Right atrium auricular region (tissue), 2 donors: ENCODE measurements at places on chromosomes 12 and 14.

DNA sequence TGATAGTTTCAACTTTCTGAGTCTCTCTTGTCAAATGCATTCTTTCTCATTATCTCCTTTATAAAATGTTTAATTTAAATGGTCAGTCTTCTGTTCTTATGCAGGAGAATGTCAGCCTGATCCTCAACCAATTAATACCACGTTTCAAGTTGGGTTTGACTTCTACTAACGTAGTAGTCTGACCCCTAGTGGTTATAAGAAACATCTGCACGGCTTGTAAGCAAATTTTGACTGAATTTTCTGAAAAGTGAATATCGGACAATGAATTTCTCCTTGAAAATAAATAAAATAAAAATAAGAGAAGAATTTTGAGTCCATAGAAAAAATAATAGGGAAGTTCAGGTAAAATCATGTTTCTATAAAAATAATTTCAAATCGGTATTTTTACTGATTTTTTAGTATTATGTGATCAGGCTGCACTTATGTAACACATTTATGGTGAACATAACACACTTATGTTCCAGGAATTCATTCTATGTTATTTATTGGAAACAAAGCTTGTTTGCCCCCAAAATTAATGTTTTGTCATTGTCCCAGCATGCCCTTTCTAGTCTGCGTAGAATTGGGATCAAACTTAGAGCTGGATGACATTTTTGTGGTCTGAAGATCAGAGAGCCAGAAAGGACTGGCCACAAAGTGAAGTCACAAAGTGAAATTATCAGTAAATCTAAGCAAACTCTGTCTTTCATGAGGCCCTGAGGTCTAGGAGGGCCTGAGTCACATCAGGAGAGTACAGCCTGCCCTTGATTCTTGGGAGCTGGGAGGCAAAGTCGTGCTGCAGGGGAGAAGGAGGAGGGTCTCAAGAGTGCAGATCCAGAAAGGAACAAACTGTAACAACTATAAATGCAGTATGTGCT, 101.2 kb upstream of the STXBP6 start:
- DNase-seq, result no peak

GRCh38 chr12:81541121-81541520, 218.0 kb downstream of the PPFIA2 start:
- no peak for DNase-seq

DNA sequence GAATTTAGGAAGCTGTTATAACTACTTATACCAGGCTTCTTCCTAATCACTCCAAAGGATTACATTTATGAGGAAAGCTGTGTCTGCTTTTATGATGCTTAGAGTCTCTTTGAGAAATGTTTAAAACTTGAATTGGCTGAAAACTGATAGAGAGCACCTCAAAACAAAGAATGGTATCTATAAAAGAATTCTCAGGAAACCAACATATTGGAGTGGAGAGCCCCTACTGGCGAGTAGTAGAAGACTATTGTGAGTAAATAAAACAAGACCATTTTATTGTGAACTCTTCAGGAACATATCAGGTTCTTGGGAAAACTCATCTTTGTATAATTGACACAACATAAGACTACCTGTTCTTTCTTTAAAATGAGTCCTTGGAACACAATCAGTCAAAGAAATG, 578.6 kb downstream of the RERGL start:
- DNase-seq, result no peak

DNA sequence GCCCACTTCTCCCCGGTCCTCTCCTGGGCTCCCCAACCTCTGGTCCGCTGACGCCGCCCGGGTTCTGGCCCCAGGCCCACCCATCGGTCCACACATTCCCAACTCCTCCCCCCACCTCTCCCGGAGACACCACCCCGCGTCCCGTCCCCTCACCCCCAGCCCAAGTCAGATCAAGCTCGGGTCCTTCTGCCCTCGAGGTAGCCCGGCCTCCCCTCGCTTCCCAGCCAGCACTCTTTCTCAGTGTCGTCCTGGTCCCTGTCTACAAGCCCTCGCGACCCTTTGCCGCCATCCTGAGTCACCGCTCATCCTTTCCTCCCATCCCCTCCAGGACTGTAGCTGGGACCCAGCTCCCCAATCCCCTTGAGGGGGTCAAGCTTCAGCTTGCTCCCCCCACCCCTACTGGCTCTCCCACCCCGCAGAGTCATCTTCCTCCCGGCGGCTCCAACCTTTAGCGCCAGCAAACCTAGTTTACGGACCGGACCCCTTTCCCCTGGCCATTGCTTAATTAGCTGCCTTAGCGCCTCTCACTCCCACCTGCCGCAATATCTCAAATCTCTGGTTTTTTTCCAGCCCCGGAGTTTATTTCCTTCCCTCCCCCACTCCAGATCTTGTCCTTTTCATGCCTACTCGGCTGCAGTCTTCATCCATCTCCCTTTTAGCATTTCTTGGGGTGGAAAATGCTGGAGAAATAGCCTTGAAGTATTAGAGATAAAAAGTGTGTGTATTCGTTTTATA, 1.1 kb downstream of the PPP4R4 start:
- DNase-seq, result no peak

- no peak for DNase-seq
Measured at GRCh38 chr14:93056840-93057585, 58.7 kb downstream of the ITPK1 start.

GRCh38 chr12:124956571-124956970, 32.4 kb downstream of the DHX37 start:
- no peak for DNase-seq

GRCh38 chr14:69838881-69839416, 40.3 kb upstream of the SMOC1 start:
- no peak for DNase-seq

DNA sequence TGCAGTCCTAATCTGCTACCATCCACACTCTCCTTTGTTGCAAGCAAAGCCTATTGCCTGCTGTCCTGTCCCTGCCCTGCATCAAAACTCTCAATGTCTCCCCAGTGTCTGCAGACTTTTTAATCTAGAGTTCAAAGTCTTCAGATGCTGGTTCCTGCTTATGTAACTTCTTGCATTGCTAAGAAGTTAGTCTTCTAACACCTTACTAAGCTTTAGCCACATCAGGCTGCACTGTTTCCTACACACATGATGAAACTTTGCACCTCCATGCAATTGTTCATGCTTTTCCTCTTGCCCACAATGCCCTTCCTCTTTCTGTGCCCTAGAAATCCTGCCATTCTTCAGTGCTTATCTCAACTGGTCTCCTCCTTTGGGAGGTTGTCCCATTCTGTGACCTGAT, 16.2 kb upstream of the DICER1 start:
- no peak for DNase-seq

DNA sequence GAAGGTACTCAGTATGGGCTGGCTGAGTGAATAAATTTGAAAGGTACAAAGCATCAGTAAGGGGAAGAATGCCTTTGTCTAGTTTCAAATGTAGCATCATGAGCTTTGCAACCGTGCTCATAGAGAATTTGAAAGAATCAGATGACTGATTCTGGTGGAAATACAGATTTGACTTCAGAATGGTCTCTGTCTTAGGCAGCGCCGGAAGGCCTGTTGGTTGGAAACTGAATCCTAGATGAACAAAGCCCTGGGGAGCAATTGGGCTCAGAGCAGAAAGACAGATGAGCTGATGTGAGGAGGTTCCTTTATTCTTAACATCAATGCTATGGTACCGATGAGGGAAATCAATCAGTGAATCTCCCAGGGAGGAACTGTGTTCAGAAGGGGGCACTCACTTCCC, 137.3 kb downstream of the SNAPC1 start:
- no peak for DNase-seq

- no peak for DNase-seq
Measured at GRCh38 chr12:46150735-46151134, 118.1 kb downstream of the SLC38A1 start.

GRCh38 chr12:95978351-95978750, 17.8 kb downstream of the HAL start:
- DNase-seq, result peak; percentile 13

DNA sequence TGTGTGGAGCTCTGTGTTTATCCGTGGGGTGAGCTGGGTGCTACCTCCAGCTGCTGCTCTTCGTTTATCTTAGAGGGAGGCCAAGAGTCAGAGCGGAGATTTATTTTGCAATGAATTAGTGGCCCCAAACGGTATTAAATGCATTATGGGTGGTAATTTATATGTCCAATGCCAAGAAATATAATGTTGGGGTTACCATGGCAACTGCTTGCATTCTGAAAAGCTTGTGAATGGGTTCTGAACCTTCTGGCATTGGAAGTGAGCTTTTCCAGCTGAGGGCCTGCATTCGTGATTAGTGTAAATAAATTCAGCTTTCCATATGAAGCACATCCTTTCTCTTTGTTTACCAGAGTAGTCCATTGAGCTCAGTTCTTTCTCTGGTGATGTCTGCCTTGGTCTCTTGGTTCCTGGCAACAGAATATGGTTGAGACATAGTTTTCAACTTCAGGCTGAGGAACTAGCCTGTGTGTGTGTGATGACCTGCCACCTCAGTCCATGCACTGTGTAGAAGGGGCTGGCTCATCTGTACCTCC, 51.8 kb downstream of the TRAF3 start:
- no peak for DNase-seq

- DNase-seq, result no peak
Measured at GRCh38 chr12:69345742-69346141, 2.4 kb upstream of the LYZ start.

DNA sequence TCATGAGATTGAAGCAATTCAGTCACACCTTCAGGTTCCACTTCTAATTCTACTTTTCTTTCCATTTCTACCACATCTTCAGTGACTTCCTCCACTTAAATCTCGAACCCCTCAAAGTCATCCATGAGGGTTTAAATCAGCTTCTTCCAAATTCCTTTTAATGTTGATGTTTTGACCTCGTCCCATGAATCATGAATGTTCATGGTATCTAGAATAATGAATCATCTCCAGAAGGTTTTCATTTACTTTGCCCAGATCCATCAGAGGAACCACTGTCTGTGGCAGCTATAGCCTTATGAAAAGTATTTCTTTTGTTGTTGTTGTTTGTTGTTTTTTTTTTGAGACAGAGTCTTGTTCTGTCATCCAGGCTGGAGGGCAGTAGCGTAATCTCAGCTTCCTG, 7.6 kb downstream of the RXYLT1 start:
- DNase-seq, result no peak

DNA sequence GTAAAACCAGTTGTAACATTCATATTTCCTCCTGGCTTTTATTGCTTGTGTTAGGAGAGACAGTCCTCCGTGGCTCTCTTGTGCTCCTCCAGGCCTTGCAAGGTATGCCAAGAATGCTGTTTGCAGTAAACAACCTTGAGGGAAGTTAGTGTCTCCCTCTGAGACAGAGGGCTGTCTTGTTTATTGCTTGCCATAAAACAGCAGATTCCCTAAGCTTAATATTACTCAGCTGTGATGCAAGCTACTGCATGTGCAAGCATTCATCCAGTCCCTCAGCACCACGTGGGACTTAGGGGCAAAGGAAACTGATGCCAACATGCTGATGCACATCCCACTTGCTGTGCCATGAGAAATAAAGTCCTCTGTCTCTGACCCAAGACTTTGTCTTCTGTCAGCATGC, 6.6 kb downstream of the POMT2 start:
- DNase-seq, result no peak

- peak; percentile 73 for DNase-seq
Measured at GRCh38 chr14:25048170-25049016, 1.6 kb downstream of the STXBP6 start.

DNA sequence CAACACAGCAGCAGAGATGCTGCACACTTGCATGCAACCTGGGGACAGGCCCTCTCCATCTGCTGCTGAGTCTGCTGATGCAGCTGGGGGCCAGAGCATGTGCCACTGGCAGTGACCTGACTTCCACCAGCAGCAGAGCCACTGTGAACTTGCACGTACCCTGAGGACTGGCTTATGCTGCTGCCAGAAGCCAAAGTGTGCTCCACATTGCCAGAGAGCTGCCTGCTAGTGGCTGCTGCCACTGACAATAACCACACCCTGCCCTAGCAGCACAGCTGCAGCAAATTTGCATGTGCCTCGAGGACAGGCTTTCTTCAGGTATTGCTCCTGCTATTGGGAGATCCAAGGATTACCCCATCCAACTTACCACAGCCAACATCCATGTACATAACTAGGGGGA, 4.5 kb upstream of the PRR4 start:
- DNase-seq, result no peak

DNA sequence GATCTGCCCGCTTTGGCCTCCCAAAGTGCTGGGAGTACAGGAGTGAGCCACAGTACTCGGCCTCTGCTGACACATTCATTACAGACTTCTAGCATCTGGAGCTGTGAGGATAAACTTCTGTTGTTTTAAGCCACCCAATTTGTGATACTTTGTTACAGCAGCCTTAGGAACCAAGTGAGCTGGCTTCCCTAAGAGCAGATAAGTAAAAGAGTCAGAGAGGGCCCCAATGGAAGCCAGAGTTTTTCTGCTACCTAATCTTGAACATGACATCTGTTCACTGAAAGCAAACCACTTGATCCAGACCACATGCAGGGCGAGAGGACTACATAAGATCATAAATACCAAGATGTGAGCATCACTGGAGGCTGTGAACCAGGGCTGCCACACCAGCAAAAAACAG, 3.7 kb upstream of the MAPKAPK5 start:
- DNase-seq, result no peak

DNA sequence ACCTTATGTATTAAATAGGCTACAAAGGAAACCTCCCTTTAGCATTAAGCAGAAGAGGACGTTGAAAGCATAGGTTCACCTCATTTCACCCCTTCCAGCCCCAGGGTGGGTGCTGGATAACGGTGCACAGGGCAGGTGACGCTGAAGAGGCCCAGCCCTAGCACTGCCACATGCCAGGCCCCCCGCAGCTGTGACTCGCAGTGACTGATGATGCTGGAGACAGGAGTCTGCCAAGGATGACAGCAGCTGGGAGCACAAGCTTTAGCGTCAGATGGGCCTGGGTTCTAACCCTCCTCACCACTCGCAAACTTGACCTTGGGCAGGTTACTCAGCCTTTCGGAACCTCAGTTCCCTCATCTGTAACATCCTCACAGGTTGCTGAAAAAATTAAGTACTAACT, 76.7 kb downstream of the TBK1 start:
- DNase-seq, result no peak

GRCh38 chr12:5328669-5329517, 103.0 kb upstream of the NTF3 start:
- DNase-seq, result no peak

- no peak for DNase-seq
Measured at GRCh38 chr12:11813438-11813813, 164.0 kb downstream of the ETV6 start.

DNA sequence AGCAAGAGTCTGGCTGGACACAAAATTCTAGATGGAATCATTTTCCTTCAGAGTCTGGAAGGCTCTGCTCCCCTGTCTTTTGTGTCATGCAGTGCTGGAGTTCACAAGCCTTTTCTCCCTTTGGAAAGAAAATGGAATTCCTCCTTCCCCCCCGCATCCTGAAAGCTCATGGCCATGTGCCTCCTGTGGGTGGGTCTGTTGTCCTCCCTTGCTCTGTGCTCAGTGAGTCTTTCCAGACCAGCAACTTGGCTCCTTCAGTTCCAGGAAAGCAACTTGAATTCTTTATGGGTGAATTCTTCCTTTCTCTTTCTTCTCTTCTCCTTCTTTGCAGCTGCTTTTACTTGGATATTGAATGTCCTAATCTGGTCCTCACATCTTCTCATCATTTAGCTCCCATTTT, 70.2 kb downstream of the TUNAR start:
- DNase-seq, result no peak

GRCh38 chr12:1289371-1290155, 298.5 kb downstream of the ERC1 start:
- DNase-seq, result no peak
